ENCODE measurements at places on chromosomes 2 and 18.

DNA sequence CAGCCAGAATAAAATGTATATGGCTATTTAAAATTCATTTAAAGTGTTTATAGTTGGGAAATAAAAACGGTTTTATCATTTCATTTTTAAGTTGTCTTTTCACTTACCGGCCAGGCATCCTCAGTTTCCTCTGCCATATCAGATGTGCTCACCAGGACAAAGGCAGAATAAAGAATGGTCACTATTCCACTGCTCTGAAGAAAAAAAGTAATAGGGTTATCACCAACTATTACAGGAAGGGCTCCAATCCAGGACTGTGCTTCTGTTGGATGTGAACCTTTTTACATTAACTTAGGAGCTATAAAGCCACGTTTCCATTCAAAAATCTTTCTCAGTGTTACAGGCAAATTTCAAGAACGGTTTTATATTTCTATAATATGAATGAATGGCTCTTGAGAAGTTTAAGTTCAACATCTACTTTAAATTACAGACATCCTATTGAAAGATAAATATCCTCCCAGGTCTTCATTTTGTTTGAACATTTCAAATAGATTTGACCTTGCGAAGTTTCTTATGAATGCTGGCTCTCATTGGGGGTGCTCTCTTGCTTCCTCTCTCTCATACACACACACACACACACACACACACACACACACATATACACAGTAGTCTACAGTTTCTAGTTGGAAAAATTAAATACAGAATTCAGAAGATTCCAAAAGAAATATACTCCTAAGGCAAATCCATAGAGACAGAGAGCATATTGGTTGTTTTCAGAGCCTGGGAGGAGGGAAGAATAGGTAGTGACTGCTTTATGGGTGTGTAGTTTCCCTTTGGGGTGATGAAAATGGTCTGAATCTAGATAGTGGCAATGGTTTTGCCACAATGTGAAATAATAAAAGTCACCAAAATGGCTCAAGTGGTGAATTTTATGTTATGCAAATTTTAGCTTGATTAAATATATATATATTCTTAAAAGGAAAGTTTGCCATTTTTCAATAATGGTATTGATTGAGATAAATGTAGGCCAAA is 2.9 kb upstream of the SLC40A1 start:
- DNase-seq: no peak

- DNase-seq: no peak
Measured at GRCh38 chr18:48388478-48388877, 20.7 kb downstream of the ZBTB7C start.

DNA sequence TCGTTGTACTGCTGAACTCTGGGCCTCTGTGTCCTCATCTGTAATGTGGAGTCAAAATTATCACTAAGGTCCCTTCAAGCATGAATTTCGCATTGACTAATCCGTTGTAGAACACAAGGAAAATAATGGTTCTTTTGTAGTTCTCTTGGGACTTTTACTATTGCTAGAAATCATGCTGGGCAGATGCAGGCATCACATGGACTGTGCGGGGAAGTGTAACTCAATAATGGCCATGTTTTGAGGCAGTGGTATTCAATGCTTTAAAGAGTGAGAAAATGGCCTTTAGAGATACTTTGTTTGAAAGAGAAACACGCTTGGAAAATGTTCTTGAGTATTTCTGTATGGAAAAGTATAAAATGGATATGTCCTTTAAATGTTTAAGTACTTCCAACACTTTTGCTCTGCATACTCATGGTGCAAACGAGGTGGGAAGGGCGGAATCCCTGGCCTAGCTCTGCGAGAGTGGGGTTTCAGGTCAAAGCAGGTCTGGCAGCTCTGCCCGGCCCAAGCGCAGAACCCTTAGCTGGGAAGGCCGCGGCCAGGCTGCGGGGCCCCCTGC is 117.3 kb upstream of the MSTN start:
- no peak for DNase-seq

- no peak for DNase-seq
Measured at GRCh38 chr2:200383380-200384110, 77.1 kb downstream of the SPATS2L start.

DNA sequence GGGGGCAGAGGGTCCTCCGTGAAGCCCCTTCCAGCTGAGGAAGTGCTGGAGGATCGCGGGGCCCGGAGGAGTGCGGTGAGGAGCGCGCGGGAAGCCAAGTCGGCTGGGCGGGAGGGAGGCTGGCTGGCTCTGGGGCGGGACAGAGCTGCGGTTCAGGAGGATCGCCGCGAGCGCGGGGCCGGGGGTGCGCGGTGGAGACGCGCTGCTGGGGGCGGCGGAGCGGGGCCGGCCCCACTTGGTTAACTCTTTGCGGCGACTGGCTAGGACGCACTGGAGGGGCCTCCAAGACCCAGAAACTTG is 464 bp downstream of the CYBRD1 start:
- no peak for DNase-seq

GRCh38 chr2:235713189-235713588 is 219.3 kb downstream of the AGAP1 start:
- DNase-seq: no peak

- no peak for DNase-seq
Measured at GRCh38 chr2:195312662-195313061, 344.4 kb upstream of the SLC39A10 start.

GRCh38 chr2:119929537-119929936 is 83.3 kb upstream of the EPB41L5 start:
- no peak for DNase-seq

- no peak for DNase-seq
Measured at GRCh38 chr2:71618327-71619113, 165.2 kb downstream of the DYSF start.

GRCh38 chr2:113167962-113168340 is 5.8 kb upstream of the PSD4 start:
- no peak for DNase-seq

GRCh38 chr2:73821227-73821626 is 7.5 kb upstream of the STAMBP start:
- no peak for DNase-seq

- DNase-seq: peak; percentile 85
Measured at GRCh38 chr18:22913861-22914260, 19.3 kb upstream of the RBBP8 start.

DNA sequence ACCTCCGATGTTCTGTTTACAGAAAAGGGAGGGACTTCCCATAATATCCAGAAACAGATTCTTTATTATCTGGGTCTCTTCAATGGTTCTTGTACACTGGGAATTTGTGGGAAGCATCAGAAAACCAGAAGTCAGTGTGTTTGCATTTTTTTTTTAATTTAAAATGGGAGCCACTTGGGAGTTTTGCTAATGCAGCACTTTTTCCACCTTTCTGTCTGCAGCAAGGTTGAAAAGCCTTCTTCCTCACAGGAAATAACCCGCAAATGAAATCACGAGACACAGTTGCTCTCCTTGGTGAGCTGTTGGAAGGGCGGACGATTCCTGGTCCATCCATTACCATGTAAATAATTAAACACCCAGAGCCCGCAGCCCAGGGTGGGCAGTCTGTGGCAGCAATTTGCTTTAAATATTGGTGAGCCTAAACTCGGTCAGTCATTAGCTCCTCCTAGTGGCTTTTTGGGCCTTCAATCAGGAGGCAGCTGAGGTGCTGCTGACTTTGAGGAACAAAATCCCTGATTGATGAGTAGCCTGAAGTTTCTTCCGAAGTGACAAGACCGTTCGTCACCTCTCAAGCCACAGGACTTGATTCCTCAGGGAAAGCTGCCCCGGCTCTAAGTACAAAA is 471.5 kb downstream of the EPHA4 start:
- DNase-seq: peak; percentile 3

DNA sequence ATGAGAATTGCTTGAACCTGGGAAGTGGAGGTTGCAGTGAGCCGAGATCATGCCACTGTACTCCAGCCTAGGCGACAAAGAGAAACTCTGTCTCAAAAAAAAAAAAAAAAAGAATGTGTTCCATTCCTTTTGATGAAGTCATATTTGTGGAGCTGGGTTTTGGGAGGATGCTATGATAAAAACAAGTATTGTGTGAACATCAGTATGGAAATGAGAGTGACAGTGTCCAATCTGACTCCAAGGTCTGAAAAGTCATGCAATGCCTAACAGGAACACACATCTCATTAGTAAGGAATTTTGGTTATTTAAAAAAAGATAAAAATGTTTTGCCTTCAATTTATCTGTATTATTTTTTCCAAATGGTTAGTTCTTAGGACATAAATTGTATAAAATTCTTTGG is 11.8 kb downstream of the GCFC2 start:
- DNase-seq: no peak

GRCh38 chr2:65622951-65623535 is 190.6 kb upstream of the SPRED2 start:
- DNase-seq: no peak

GRCh38 chr2:26059542-26059941 is 25.7 kb downstream of the RAB10 start:
- no peak for DNase-seq

DNA sequence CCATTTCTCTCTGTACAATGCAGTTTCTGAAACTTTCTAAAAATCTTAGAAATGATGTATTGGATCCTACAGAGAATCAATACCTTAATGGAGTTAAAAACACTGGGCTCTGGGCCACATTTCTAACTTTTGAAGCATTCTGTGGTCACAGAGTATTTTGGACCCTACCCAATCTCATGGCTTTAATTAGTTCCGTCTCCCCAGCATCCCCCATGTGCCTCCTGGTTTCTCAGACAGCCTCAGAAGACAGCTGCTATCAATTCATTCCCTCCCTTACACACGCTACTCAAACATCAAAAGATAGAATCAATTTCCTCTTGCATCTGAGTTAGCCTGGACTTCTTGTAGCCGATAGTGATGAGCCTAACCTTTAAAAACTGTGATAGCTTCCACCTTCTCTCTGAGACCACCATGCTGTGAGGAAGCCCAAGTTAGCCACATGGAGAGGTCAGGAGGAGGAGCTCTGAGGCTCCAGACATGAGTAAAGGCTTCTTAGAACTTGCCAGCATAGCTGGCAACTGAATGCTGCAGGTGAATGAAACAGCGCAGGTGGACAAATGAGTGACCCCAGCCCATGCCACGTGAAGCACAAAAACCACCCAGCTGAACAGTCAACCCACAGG is 10.4 kb downstream of the ADCY3 start:
- DNase-seq: no peak

GRCh38 chr2:49973917-49974368 is 819.6 kb upstream of the FSHR start:
- no peak for DNase-seq

- no peak for DNase-seq
Measured at GRCh38 chr2:240209493-240209892, 69.0 kb upstream of the OTOS start.

DNA sequence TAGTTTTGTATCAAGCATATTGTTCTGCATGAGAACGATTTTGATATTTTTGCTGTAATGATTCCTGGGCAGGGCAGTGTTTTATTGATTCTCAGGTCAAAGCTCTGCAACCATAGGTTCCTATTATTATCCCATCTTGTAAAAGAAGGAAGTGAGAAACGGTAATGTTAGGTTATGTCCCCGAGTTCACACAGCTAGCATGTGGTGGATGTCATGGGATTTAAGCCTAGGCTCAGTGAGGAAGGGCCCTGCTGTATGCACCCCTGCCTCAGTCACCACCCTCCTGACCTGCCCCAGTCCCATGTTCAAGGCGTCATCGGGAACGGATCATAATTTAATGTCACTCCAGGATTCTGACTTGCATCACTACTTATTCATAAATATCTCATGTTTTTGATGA is 10.7 kb downstream of the ACP1 start:
- DNase-seq: no peak

Data from HCT116 (cell line).